Activated T-cell treated with anti-CD3 and anti-CD28 coated beads, Interleukin-2, amount 50 U/mL, for 4 hours (primary cell): ENCODE measurements at places on chromosomes 3 and 15. TPM values are rescaled to one million over a fixed set of nuclear protein-coding genes. Genes with fewer than 3 reads are reported as not detected.

The COLQ gene
- 0.71 TPM for total RNA-seq

DNA sequence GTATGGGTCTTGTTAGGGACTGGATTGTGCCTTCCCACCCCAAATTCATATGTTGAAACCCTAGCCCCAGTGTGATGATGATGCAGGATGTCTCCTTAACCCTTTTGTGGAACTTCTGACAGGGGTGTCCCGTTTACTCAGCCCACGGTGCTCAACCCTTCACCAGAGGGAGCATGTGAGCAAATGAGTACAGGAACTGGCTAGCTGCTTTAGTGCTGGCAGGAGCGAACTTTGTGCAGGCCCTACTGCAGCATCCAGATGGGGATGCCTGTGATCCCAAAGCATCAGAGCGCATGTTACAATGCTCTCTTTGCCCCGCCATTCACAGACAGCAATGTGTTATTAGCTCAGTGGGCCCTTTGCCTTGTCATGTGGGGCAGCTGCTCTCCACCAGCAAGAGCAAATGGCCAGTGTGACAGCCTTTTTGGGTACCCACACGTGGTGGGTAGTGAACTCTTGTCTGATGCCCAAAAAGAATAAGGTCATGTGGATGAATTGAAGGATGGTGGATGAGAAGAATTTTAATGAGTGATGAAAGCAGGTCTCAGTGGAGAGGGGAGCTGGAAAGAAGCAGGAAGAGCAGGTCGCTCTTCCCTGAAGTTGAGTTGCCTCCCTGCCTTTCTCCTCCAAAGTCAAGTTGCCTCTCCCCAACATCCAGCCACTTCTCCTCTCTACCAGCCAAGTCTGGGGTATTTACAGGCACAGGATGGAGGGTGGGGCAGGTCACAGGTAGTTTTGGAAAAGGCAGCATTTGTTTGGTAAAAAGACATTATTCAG lies 63.3 kb upstream of the STRIT1 start:
- DNase-seq: no peak

DNA sequence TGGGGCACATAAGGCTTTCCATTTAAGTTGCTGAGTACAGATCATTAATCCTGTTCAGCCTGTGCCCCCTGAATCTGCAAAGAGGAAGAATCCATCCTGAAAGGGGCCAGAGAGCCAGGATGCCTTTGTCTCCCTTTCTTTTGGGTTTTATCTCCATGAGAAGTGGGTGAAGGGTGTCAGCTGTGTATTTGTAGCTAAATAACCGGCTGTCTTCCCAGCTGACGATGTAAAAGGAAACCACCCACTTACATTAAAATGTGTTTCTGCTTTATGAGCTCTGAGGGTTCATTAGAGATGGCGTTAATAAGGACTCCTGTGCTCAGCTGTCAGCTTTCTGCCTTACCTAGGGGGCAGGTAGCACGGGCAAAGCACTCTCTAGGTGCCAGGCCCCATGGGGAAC lies 83.4 kb downstream of the SLCO3A1 start:
- DNase-seq: no peak

DNA sequence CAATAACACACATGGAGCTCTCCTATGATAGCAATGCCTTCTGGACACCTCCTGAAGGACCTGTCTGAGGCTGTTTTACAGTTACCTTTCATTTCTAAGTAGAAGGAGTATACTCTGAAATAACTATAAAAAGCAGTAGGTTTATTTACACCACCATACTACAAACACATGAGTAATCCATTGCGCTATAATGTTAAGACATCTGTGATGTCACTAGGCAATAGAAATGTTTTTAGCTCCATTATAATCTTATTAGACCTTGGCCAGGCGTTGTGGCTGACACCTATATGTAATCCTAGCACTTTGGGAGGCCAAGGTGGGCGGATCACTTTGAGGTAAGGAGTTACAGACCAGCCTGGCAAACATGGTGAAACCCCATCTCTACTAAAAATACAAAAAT lies 24.7 kb downstream of the PXK start:
- no peak for DNase-seq

- no peak for DNase-seq
Measured at GRCh38 chr3:36178018-36178417, 202.3 kb upstream of the STAC start.
